ENCODE measurements at places on chromosomes 2 and 18.

- no peak for DNase-seq
Measured at GRCh38 chr2:132991471-132992045, 321.6 kb upstream of the LYPD1 start.

DNA sequence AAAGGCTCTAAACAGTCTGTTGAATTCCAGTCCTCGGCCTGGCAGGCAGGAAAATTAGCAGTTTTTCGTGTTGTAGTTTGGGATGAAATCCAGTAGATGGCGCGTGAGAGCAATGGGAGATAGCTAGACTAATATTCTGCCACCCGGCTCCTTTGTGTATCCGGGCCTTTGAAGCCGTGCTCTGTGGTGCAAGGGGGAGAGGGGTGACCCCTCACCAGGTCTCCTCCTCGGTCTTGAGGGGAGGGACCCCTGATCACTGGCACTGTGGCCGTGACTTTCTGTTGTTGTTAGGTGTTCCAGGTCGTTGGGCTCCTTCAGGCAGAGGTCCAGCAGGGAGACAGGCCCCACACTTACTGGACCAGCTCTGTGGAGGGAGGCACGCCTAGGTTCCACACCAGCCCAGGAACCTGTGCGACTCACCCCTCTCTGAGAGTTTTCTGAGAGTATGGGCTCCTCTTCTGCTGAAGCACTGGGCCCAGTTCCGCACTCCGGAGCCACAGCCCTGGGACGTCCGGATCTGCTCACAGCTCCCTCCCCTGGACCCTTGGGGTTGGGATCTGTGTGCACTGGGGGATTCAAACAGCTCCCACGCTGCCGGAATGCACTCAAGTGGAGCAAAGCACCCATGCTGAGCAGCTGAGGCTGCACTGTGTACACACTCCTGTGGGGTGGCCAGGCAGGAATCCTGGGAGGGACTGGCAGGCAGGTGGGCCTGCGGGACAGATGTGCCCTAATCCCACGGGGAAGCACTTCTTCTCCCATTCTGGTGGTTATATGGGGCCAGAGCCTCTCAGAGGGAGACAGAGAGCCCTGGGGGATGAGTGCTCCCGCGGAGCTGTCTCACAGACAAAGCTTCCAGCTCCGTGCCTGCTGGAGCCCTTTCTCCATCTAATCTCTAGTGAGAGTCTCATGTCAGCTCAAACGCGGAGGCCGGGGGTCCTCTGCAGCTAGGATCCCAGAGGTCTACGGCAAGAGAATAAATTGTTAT is 8.8 kb downstream of the GKN2 start:
- peak; percentile 50 for DNase-seq

DNA sequence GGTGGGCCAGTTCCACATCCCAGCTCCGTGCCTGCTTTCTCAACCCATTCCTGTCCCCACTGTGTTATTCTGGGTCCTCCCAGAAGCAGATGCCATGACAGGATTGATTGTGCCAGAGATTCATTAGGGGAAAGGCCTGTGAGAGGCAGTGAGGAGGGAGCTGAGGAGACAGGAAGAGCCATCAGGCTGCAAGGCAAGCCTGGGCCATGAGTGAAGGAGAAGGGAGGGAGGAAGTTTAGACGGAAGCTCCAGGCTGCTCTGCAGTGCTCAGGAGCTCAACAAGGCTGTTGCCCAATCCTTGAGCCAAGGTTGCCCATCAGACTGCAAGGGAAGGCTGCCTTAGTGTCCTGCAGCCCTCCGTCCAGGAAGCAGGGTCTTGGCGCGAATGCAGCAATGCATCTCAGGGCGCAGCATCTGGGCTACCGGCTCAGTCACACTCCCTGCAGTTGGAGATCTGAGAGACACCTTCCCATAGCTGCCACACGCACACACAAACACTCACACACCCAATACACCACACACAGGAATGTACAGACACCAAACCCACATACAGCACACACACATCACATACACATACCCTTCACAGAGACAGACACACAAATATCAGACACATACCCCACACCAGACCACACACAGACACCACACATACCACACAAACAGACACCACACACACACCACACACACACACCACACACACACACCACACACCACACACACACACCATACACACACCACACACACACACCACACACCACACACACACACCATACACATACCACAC is 139.5 kb upstream of the NDUFV2 start:
- DNase-seq, result no peak

- no peak for DNase-seq
Measured at GRCh38 chr2:201403880-201404279, 46.7 kb upstream of the FLACC1 start.

DNA sequence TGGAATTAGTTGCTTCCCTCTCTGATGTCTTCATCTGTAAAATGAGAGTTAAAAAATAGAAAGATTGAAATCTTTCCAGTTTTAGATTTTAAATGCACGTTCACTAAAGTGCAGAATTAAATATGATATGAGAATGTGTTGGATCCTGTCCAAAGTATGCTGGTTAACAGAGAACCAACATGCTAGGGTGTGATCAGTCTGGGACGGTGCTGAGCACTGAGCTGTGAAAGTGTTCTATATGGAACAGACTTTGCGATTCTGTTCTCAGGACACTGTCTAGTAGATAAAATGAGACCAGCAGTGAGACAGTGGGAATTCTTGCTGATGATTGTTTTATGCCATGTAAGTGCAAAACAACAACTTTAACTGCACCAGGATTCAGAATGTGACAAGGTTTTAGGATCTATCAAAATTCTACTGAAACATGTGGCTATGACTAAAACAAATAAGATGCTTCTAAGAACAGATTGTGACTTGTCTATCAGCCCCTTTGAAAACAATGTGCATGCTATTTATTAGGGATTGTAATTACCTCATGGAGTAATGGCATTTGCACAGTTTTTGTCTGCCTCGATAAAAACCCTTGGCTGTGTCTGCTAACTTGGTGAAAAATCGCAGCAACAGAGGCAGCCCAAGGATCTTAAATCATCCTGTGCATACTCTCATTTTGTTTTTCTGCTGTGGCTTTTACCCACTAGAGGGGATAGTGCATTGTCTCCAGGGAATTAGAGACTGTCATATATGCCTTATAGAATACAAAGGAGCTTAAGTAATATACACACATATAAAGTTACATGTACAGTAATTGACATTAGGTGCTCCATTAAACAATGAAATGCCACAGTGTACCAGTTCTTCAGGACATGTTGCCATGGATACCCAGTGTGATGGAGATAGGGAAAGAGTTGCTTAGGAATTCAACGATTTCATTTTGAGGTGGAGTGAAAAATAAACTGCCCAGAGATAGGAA is 55.1 kb downstream of the MAP3K20 start:
- DNase-seq, result no peak

DNA sequence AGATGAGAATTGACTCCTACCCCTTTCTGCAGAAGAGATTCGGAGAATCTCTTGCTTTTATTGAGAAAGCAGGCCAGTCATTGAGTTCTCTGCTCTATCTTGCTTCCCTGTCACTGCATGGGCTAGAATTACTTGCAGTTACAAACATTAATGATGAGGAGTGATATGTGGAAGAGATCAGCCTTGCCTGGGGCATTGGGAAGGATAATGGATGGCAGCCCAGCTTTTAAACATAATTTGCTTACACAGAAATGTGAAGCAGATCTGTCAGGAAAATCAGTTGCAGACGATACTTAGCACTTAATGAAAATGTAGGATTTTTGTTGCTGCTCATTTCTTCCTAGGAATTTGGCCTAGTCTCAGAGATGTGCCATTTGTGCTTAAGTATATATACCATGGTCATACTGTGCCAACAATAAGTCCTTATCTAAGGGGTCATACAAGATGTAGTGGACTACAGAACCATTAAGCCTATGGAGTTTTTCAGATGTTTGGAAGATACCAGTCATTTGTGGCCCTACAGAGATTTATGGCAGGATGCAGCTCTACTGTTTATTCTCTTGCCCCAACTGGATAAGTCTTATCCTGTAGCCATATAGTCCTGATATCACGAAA is 92.7 kb downstream of the XRCC5 start:
- no peak for DNase-seq

GRCh38 chr18:67845035-67845434 is 328.5 kb upstream of the DSEL start:
- no peak for DNase-seq

GRCh38 chr2:190138032-190138431 is 75.5 kb upstream of the MSTN start:
- DNase-seq, result no peak

DNA sequence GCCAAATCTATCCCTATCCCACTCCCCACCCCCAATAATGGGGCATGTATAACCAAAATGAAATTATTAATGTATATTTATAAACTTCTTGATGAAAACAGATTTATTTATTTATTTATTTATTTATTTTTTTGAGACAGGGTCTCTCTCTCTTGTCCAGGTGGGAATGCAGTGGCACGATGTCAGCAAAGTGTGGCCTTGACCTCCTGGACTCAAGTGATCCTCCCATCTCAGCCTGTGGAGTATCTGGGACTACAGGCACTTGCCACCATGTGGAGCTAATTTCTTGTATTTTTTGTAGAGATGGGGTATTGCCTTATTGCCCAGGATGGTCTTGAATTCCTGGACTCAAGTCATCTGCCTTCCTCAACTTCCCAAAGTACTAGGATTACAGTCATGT is 28.0 kb upstream of the HNRNPA3 start:
- no peak for DNase-seq

GRCh38 chr2:198662905-198663304 is 794.8 kb downstream of the SATB2 start:
- no peak for DNase-seq

- no peak for DNase-seq
Measured at GRCh38 chr2:113895819-113896563, 6.1 kb downstream of the ACTR3 start.

GRCh38 chr2:59622599-59623308 is 930.7 kb downstream of the BCL11A start:
- no peak for DNase-seq

DNA sequence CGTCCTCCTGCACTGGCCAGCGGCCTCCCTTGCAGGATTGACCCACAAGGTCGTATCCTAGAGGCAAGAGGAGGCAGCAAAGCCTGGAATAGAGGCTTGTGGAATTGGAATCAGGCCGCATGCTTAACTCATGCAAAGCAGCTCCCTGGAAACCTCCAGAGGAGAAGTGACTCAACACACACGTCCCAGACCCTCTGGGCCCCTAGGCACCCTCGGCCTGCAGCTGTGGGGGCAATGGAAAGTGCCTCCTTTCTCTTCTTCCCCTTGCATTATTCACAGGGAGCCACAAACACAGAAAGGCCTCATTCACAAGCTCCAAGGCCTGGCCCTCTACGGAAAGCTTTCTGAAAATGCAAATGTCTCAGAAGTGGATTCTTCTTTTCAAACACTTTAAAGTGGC is 19.6 kb downstream of the SPATA3 start:
- no peak for DNase-seq

GRCh38 chr2:52238782-52239181 is 1206.8 kb upstream of the NRXN1 start:
- no peak for DNase-seq

DNA sequence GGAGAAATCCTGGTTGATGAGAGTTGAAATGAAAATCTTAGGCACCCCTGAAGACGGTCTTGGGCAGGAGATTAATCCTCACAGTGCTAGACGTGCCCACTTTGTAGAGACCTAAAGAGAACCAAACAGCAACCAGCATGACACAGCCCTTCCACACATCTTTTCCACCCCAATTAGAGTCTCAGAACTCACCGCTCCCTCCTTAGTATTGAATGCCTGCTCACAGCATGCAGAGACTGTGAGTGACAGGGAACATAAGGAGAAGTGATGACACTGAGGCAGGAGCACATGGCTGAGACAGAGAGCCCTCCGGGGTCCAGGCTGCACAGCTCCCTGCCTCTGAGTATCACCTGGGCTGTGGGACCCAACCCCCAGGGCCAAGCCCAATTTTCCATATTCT is 367.6 kb downstream of the EIPR1 start:
- no peak for DNase-seq

GRCh38 chr2:58967736-58968135 is 726.6 kb upstream of the FANCL start:
- no peak for DNase-seq

- no peak for DNase-seq
Measured at GRCh38 chr2:88919087-88919738, 227.7 kb downstream of the RPIA start.

DNA sequence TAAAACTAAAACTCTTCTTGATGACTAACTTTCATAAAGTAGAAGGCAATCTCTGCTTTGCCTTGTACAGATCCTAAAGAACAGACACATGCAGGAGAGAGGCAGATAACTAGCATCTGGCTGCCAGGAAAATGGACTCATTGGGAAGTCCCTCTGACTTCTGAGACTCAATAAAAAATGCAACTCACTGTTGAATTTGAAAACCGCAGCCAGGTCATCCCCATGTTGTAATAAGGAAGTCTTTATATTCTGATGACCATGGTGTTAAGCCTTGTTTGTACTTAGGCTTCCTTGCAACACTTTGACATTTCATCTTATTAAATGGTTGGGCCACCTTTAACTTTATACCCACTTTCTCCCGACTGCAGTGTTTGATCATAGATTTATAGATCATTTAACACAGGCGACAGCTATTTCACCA is 375.1 kb upstream of the KCNH7 start:
- DNase-seq, result no peak

- no peak for DNase-seq
Measured at GRCh38 chr18:6868033-6868432, 138.5 kb downstream of the ARHGAP28 start.

GRCh38 chr18:59272891-59273758 is at the start of gene RAX:
Gene RAX (minus strand): TSS chr18:59273454. CDS start chr18:59273206, 248 bp downstream.
- no peak for DNase-seq

GRCh38 chr2:2734308-2734707 is 403.2 kb upstream of the MYT1L start:
- no peak for DNase-seq

DNA sequence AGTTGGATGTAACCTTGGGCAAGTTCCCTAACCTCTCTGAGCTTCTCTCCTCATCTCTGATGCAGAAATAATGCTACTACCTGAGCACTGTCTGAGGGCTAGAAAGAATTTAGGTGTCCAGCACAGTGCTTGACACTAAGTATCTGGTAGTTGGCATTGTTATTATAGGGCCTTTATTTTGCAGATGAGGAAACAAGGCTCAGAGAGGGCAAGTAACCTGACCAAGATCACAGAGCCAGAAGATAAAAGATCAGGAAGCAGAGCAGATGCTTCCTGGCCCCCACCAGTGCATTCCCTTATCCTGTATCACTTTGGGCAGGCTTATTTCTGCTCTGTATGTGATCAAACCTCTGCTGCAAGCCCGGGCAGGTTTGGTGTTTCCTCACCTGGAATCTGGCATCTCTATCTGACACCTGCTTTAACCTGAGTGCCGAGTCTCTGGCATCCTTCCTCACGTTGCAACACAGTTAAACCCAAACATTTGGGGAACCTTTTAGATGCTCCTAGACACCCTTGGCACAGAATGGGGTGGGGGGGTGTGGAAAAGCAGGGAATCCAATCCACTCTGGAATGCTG is 69.9 kb downstream of the PLB1 start:
- DNase-seq, result no peak

GRCh38 chr2:62452701-62453454 is 53.1 kb downstream of the TMEM17 start:
- no peak for DNase-seq

GRCh38 chr18:51448949-51449348 is 251.5 kb upstream of the MEX3C start:
- DNase-seq, result no peak

- no peak for DNase-seq
Measured at GRCh38 chr18:10213526-10213925, 240.9 kb upstream of the APCDD1 start.

- DNase-seq, result no peak
Measured at GRCh38 chr2:224952936-224953657, 89.2 kb downstream of the DOCK10 start.

Data from activated CD4-positive, CD25-positive, alpha-beta regulatory T cell treated with anti-CD3 and anti-CD28 coated beads, Interleukin-2, amount 50 U/mL, for 72 hours (primary cell).